ENCODE measurements at places on chromosomes 1 and 21. TPM values are rescaled to one million over a fixed set of nuclear protein-coding genes. Genes with fewer than 3 reads are reported as not detected.

The PCAT6 gene
- total RNA-seq, result 0.60 TPM

The C1orf116 gene
- 0.24 TPM for total RNA-seq

The SLC9A1 gene
- 5.2 TPM for total RNA-seq

The KCNA3 gene
- total RNA-seq, result 0.56 TPM

The KRTAP7-1 gene
- total RNA-seq, result not detected

The STUM gene
- total RNA-seq, result 1.2 TPM

The RASSF5 gene
- 14.6 TPM for total RNA-seq

The CPLANE2 gene
- 5.1 TPM for total RNA-seq

The CFH gene
- 27.5 TPM for total RNA-seq

The CD101 gene
- 0.77 TPM for total RNA-seq

The ZNF695 gene
- not detected for total RNA-seq
